Activated CD8-positive, alpha-beta memory T cell treated with anti-CD3 and anti-CD28 coated beads for 4 hours (primary cell): ENCODE measurements at places on chromosomes 5 and 9.

GRCh38 chr5:36722900-36723299 lies 116.5 kb downstream of the SLC1A3 start:
- DNase-seq: no peak

DNA sequence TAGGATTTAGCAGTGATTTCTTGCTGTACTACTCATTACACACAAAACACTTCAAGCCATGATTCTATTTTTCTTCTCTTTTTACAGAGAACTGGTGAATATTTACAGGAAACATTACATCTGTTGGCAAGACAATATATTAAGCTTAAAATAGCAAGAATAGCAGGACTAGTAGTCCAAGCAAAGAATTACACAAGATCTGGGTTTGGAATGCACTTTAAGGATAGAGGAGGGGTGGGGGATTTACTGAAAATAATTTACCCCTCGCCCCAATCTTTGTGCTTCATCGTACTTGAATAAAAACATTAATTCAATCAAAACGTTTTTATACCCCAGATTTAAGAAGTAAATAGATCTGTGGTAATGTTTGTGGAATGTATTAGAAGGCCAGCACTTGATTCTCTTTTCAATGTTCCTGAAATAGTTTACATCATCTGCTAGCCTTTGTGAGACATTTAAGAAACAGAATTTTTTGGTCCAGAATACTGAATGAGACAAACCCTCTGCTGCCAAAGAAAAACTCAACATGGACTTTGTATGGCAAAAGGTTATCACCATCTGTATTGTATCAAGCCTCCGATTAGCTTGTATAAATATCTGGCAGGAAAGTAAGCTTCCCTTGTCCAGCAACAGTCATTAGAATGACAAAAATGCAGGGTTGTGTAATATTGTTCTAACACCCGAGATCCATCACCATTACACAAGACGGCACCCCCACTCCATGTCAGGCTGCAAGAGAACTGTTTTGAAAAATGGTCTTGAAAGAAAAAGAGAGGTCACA lies 23.8 kb downstream of the SVEP1 start:
- no peak for DNase-seq

DNA sequence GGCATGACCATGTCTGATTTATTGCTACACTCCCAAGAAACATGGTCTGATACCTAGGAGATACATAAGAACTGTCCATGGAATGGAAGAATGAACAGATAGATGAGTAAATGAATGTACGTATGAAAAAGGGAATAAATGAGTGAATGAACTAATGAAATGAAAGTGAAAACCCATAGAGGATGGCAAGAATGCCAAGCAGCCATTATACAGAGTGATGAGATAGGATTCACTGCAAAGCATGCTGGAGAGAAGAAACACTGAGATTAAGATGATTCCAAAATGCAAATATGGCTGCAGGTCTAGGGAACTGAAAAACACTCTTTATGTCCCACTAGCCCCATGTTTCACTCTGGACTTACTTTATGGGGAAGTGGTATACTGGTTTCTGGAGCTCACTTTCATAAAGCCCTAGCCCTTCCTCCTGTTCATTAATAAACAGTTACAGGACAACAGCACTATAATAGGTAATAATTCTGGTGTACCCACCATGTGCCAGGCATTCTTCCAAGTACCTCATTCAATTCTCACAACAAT lies 170.3 kb upstream of the RAD23B start:
- DNase-seq: no peak

DNA sequence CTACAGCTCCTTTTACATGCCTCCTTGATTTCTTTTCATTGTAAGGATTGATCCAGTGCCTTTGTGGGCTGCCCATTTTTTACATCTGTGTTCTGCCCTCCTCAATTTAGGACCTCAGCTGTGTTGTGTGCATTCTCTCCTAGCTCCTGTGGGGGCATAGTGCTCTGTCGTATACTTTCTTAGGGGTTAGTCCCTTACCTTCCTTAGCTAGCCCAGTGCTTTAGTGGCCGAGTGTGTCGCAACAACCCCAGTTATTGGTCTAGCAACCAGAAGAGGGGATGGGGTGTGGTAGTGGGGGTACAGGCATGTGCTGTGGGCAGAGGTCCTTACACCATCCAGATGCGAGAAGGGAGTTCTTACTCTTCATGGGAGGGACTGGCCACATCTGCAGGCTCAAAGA lies 12.1 kb downstream of the MTRR start:
- DNase-seq: no peak

DNA sequence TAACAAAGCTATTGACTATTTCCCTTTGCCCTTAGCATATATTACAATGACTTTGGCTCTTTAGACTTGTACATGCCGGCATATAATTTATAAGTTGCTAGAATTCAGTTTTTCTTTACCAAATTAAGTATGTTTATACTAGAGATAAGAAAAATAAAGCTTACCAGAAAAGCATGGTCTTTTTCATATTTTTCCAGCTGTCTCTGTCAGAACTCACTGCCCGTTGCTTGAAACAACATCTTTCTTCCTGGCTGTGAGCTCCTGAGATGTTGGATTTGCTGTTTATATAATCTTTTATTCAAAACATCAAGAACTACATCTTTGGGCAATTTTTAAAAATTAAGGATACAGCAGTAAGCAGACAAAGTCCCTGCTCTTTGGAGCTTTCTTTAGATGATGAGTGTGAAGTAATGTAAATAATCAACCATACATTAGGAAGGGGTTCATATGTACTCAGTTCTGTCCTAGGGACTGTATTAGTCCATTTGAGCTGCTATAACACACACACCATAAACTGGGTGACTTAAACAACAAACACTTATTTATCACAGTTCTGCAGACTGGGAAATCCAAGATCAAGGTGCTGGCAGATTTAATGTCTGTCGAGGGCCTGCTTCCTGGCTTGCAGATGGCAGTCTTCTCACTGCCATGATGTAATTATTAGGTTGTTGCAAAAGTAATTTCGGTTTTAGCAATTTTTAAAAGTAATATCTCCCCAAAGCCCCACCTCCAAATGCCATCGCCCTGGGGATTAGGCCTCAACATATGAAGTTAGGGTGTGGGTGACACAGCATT lies 45.4 kb upstream of the RANBP3L start:
- no peak for DNase-seq

- DNase-seq: no peak
These were observed 214.4 kb downstream of the PCSK1 start for GRCh38 chr5:96218653-96219052.

- DNase-seq: no peak
These were observed 153.9 kb downstream of the MARCHF11 start for GRCh38 chr5:16025681-16026080.

DNA sequence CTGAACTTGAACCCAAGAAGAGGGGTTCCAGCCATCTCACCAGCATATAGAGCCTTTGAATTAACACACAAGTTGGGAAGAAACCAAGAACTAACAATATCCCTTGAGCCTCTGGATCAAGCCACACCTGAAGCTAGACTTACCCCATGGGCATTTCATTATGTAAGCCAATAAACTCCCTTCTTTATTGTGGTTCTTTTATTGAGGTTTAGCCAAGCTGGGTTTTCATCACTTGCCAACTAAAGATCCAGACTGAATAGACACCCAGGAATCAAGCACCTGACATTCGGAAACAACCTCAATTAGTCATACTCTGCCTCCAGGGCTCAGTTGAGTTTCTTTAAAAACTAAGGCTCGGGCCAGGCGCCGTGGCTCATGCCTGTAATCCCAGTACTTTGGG lies 226.7 kb downstream of the AGTPBP1 start:
- DNase-seq: no peak

DNA sequence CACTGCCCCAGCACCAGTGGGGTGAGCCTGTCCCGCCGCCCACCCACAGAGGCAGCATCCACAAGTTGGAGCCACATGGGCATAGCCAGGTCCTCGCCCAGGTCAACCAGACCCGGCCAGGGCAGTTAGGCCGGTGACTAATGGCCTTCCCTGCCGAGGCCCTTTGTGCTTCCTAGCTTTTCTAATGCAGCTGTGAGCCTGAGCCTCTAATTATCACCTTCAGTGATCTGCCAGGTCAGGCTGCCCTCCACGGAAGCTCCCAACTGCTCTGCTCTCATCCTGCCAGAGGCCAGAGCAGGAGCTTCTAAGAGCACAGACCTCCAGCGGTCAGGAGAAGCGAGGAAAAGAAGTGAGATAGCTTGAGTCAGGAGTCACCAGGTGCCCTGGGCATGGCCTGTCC lies 87.1 kb upstream of the PPP1R26 start:
- no peak for DNase-seq
